ENCODE measurements at places on chromosomes 7 and 10. TPM values are rescaled to one million over a fixed set of nuclear protein-coding genes. Genes with fewer than 3 reads are reported as not detected.

DNA sequence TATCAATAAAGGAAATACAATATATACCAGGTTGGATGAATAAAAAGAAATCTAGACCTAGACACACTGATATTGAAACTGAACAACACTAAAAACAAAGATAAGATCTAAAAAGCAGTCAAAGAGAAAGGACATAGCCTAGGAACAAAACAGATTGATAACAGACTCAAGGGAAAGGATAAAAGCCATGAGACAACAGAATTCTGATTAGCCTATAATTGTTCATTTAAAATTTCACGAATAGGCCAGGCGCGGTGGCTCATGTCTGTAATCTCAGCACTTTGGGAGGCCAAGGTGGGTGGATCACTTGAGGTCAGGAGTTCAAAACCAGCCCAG lies 48.4 kb upstream of the FHIP2A start:
- no peak for DNase-seq

- DNase-seq = no peak
These were observed 664.2 kb downstream of the NXPH1 start for GRCh38 chr7:9097565-9098060.

DNA sequence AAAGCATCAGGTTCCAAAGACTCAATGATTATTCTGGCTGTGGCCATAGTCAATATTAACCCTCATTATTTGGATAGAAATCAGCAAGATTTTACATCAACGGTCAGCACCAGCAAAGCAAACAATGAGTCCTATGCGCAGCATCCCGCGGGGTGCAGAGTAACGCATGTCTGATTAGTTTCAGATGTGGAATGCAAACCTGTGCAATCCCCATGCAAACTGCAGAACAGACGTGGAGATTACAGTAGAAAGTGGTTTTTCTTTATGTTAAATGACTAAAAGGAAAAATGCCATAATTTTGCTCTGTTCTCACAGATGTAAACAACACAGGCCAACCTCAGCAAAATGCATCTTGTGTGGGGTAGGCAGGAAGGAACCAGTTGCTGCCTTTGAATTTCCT lies 258.1 kb upstream of the GRB10 start:
- DNase-seq = no peak

- DNase-seq = no peak
These were observed 120.5 kb downstream of the GALNT11 start for GRCh38 chr7:152145853-152146466.

DNA sequence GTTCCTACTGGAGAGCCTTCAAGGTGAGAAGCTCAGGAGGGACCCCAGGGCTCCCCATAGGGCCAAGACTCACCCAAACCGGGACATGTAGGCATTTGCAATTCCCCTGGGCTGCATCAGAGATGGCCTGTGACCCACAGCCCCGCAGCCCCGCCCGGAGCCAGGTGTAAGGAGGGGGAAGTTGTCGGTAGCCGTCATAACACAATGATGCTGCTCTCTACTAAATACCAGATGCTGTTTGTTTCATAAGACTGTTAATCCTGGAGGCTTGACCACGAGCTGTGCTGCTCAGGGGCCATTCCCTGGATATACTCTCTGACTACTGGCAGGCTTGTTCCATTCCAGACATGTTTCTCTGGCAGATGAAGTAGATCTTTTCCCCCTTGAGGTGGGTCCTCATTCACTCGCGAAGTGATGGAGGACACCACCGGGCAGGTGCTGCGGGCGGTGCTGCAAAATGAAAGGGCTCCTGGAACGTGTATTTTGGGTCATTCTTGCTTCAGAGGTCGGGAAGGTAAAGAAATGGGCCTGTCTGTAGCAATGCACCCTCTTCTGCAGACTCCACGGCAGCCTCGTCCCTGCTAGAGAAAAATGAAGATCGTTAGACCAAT lies 61.1 kb downstream of the MKI67 start:
- DNase-seq = no peak

DNA sequence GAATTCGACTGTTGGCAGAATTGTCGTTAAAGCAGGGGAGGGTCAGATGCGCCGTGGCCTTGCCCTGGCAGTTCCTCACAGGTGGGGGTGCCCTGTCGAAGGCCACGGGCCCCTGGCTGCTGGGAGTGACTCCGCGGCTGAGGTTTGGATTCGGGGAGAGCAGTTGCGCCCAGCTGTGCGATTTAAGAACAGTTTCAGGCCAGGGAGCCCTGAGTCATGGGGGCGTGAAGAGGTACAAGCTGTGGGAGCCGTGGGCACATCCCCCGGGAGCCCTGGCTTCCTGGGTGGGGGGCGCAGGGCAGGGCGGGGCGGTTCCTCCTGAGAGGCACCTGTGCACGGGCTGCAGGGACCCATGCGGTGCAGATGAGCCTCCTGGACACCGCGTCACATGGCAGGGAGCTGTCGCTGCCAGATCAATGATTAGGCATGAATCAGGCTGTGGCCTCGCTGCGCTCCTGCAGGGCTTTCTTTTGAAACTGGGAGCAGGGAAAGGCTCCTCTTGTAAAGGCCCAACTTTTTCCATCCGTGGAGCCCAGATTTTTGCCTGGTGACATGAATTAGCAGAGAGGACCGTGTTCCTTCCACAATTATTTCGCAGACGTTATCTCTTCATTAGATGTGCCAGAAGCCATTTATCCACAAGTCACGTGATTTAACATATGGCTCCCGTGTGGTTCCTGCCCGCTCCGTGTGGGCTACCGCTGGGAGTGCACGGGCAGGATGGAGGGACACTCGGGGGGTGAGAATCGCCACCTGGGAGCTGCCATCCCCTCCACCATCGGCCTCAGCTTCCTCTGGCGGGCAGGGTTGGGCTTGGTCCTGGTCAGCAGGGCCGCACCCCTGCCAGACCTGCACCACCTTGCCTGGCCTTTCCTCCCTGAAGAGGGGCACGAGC lies 918 bp downstream of the PWWP2B start:
- no peak for DNase-seq

- no peak for DNase-seq
These were observed 376.1 kb upstream of the CHRM2 start for GRCh38 chr7:136492366-136492765.

GRCh38 chr7:47338026-47338425 lies 243.9 kb downstream of the TNS3 start:
- DNase-seq = no peak

- no peak for DNase-seq
These were observed 508.3 kb downstream of the SORCS3 start for GRCh38 chr10:105149371-105149891.

GRCh38 chr10:117532003-117532385 lies 10.6 kb upstream of the EMX2 start:
- DNase-seq = no peak

GRCh38 chr10:91418416-91418815 lies 8.3 kb downstream of the HECTD2 start:
- DNase-seq = no peak

DNA sequence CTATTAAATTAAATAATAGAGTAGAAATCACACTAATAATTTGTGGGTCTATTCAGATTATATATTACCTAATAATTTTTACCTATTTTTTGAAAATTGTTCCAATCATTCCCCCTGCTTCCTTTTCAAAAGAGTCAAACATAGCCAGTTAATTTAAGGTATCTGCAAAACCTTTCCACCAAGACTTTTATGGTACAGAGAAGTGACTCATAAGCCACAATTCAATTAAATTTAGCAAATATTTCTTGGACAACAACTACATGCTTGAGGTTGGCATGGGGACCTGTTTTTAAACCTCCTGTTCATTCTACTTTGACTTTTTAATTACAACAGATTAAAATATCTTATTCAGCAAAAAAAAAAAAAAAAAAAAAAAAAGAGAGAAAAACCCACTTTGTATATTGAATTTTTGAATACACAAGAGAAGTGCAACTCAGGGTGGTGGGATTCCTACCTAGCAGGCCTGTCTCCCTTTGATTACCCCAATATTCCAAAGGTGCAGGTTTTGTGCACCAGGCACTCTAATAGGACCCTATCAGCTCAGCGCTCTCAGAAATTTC lies 301.9 kb upstream of the C7orf33 start:
- DNase-seq = no peak

GRCh38 chr7:147510923-147511322 lies 1079.6 kb upstream of the C7orf33 start:
- DNase-seq = no peak

- no peak for DNase-seq
These were observed 2.4 kb downstream of the GNG11 start for GRCh38 chr7:93923942-93924341.

GRCh38 chr10:86203162-86203905 lies 163.3 kb downstream of the GRID1 start:
- DNase-seq = no peak

DNA sequence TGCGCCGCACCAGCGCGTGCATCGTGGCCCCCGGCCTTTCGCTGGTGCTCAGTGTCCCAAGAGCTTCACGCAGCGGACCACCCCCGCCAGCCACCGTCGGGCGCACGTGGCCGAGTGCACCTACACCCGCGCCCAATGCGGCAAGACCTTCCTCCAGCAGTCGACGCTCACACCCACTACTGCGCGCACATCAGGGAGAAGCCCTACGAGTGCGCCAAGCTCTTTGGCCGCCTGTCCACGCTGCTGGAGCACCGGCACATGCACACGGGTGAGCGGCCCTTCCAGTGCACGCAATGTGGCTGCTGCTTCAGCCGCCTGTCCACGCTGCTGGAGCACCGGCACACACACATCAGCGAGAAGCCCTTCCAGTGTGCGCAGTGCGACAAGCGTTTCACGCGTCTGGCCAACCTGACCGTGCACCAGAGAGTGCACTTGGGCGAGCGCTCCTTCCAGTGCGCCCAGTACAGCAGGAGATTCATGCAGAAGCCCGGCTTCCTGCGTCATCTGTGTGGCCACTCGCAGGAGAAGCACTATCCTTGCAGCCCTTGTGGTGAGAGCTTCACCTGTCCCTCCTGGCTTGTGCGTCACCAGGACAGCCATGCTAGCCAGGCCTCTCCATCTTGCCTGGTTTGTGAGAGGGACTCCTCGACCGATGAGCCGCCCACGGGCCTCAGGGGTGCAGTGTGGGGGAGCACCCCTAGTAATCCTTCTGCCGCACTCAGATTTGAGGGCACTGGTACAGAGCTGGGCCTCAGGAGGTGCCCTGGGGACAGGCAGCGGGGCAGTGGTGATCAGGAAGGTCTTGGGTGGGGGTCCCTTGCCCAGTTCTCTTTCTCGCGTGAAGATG lies 32.9 kb downstream of the ZNF783 start:
- DNase-seq = no peak

DNA sequence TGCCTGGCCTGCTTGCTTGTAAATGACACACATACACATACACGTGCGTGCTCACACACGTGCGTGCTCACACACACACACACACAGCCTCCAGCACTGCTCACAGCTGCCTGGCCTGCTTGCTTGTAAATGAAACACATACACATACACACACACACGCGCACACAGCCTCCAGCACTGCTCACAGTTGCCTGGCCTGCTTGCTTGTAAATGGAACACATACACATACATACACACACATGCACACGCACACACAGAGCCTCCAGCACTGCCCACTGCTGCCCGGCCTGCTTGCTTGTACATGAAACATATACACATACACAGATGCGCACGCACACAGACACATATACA lies 397.2 kb downstream of the PLXNA4 start:
- DNase-seq = no peak

DNA sequence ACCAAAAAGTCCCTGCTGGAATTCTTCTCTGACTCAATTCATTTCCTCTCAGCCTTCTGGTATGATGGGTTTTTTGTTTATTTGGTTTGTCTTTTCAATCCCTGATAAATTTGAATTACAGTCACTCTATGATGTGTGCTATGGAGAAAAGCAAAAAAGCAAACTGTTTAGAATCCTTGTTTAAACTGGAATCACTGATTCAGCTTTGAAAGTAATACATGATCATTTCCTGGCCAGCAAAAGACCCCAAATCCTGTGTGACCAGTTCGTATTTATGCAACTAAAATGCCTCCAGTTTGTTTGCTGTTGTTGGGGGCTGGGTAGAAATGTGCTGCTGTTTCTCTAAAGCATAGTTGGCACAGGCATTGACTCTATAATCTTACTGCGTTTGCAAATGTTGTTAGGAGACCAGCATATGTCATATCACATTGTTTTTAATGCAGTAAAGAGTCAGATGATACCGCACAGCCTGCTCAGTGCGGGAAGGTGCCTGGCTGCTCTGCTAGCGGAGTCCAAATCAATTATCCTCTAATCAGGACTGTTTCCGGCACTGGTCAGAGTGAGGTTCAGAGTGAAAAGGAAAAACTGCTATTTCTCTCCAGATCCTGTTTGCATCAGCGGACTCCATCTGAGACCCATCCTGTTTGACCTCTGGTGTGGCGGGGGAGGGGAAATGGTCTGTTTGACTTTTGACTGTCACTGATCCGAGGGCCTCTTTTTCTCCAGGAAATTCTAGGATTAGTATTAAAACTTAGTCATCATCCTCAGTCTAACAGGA lies 40.6 kb upstream of the ADD3 start:
- no peak for DNase-seq

- DNase-seq = no peak
These were observed 26.5 kb downstream of the LRGUK start for GRCh38 chr7:134153493-134154136.

DNA sequence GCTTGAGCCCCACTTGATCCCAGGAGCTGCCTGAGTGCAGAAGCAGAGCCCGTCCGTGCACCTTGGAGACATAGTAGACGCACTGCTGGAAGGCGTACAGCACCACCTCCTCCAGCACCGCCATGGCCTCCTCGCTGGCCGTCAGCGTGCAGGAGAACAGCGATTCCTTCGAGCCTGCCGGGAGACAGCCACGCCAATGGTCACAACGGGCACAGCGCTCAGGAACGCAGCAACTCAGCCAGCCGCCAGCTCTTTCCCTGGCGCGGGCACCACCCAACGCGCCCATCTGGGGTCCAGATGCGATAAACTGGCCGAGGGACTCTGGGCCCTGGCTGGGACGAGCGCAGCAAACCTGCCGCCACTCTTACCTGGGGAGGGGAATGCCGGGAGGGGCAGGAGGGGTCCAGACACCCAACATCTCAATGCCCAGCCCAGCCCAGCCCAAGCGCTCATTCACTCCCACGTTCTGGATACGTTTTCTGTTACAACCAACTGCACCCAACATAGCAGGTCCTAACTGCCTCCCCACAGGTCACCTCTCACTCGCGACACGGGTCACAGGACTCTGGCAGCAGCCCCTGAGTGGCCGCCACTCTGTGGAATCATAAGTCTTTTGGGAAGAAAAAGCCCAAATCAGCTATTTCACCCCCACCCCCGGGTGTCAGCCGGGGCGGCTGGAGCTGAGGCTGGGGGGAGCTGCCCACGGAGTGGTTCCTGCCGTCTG lies 41.9 kb downstream of the AP5Z1 start:
- no peak for DNase-seq

GRCh38 chr7:24245362-24245761 lies 38.6 kb upstream of the NPY start:
- no peak for DNase-seq

NME8 gene
- polyA plus RNA-seq = 0.20 TPM

SPDYE6 gene
- 2.0 TPM for polyA plus RNA-seq

OR6B1 gene
- not detected for polyA plus RNA-seq

ABCB4 gene
- polyA plus RNA-seq = 2.1 TPM

COA1 gene
- polyA plus RNA-seq = 45.9 TPM

ARMC3 gene
- polyA plus RNA-seq = 12.9 TPM

CLRN3 gene
- 14.4 TPM for polyA plus RNA-seq

FAM13C gene
- 8.0 TPM for polyA plus RNA-seq

WDR91 gene
- 39.3 TPM for polyA plus RNA-seq

HABP2 gene
- polyA plus RNA-seq = 0.74 TPM

NDUFA5 gene
- 283 TPM for polyA plus RNA-seq

OGDHL gene
- 29.7 TPM for polyA plus RNA-seq

EPDR1 gene
- 13.1 TPM for polyA plus RNA-seq

PTPRN2 gene
- polyA plus RNA-seq = 7.2 TPM

PEX1 gene
- 23.2 TPM for polyA plus RNA-seq

H2BK1 gene
- polyA plus RNA-seq = not detected

All from left renal pelvis (tissue), 4 donors.